T-helper 2 cell (primary cell): ENCODE measurements at places on chromosomes 4 and X.

DNA sequence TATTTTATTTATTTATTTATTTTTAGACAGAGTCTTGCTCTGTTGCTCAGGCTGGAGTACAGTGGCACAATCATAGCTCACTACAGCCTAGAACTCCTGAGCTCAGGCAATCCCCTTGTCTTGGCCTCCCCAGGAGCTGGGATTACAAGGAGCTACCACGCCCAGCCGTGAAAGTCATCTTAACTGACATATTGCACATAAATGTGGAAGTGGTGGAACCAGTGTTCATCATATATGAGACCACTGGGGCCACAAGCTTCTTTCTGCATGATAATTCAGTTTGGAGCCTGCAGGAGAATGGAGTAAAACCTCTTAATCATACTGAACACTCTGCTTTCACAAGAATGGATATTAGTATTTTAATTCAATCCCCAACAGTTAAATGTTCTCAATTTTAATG, 12.5 kb upstream of the CTSO start:
- no peak for DNase-seq

DNA sequence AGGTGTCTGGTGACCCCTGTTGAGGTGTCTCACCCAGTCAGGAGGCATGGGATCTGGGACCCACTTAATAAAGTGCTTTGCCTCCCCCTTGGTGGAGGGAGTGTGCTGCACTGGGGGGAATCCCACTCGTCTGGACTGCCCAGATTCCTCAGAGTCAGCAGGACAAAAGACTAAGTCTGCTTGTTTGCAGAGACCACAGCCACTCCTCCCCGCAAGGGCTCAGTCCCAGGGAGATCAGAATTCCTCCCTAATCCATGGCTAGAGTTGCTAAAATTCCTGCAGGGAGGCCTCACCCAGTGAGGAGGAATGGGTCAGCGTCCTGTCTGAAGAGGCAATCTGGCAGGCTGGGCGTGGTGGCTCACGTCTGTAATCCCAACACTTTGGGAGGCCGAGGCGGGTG, 442.2 kb downstream of the PABPC4L start:
- DNase-seq: no peak

DNA sequence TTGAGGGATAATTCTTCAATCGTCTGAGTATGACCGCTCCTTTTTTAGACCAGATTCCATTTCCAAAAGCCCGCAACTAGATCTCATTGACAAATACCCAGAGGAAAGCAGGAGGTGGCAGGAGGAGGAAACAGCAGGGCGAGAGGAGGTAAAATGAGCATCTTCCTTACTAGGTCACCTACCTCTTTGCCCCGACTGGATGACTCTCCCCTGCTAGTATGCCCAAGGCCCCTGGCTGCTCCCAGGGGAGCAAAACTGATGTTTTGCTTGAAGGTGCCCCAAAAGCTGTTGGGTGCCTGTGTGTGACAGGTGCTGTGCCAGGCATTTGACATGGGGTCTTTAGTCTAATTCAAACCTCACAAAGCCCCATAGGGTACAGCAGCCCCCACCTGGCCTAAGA, 48.9 kb downstream of the C4orf50 start:
- DNase-seq: no peak

DNA sequence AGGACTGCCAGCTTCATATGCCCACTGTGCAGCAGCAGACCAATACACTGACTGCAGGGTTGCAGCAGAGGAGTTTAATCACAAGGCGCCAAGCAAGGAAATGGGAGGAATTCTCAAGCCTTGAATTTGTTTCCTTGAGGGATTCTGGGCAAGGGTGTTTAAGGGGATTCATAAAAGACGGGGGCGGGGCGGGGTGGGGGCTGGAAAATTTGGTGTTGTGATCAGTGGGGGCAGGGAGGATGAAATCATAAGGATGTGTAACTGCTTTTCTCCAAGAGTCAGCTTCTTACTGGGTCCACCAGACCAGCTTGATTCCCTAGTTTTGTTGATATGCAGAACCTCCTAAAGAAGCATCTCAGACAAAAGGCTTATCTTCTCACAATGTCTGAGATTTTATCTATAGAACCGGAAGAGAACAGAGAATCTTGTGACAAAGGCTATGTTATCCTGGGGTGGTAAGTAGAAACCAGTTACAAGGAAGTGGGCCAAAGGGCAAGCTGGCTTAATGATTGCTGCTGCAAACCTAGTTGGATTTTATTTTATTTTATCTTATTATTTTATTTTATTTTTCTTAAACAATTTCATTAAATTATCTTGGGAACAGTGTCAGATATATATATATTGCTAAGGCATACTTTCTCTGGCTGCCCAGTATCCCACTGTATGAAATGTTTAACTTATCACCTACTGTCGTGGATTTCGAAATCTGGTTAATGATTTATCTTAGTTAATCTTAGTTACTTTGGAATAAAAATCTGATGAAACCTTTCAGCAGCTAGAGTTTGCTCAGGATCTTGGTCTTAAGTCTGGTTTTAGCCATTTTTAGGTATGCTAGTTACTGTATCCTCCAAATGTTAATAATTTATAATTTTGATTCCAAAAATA, 276.4 kb downstream of the RPA4 start:
- no peak for DNase-seq

GRCh38 chr4:73669410-73670183, 49.4 kb upstream of the RASSF6 start:
- no peak for DNase-seq

- no peak for DNase-seq
Measured at GRCh38 chr4:122156819-122157218, 4.7 kb downstream of the BLTP1 start.

DNA sequence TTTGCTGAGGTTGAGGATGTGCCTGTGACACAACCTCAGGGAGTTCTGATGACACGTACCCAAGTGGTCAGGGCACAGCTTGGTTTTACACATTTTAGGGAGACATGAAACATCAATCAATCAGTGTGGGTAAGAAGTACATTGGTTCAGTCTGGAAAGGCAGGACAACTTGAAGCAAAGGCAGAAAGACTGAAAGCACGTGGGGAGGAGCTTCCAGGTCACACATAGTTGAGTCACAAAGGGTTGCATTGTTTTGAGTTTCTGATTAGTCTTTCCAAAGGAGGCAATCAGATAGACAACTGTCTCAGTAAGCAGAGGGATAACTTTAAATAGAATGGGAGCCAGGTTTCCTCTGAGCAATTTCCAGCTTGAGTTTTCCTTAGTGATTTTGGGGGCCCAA, 1910.0 kb upstream of the AGA start:
- DNase-seq: no peak

DNA sequence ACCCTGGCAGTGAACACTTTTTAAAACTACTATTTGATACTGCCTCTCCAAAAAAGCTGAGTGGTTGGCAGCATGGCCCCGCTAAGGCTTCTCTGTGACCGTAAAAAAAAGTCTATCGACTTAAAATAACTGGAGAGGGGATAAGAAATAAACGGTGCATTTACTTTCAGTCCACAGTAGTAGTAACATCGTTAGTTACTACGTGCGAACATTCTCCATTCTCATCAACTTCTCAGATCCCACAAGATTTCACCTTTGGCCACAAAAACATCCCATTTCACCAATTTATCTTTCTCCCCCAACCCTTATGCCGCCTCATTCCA, 524 bp upstream of the EXOSC9 start:
- no peak for DNase-seq
